T-helper 1 cell (primary cell): ENCODE measurements at places on chromosomes 6 and 20.
A peak's percentile ranks its signal among the peaks of the same experiment; 100 is the strongest.

DNA sequence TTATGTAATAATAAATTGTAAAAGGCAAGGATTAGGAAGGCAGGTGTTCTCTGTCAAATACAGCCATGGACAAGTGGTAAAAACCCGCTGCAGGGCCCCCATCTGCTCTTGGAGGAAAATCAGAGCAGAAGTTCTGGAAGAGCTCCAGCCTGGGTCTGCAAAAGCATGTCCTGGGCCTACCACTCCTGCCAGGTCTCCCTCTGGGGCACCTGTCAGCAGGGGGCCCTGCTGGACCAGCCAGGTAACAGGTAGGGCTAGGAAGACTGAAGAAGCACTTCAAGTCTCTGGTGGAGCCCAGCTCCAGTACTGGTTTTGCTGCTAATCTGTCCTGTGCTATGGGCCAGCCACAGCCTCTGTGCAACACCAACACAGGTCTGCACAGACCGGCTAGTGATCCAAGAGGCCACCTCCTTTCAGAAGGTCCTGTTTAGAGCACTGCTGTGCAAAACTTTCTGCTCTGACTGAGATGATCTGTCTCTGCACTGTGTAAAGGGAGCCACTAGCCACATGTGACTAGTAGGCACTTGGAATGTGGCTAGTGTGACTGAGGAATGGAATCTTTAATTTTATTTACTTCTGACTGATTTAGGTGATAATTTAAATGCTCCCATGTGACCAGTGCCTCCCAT lies 30.2 kb downstream of the RRBP1 start:
- DNase-seq: no peak

DNA sequence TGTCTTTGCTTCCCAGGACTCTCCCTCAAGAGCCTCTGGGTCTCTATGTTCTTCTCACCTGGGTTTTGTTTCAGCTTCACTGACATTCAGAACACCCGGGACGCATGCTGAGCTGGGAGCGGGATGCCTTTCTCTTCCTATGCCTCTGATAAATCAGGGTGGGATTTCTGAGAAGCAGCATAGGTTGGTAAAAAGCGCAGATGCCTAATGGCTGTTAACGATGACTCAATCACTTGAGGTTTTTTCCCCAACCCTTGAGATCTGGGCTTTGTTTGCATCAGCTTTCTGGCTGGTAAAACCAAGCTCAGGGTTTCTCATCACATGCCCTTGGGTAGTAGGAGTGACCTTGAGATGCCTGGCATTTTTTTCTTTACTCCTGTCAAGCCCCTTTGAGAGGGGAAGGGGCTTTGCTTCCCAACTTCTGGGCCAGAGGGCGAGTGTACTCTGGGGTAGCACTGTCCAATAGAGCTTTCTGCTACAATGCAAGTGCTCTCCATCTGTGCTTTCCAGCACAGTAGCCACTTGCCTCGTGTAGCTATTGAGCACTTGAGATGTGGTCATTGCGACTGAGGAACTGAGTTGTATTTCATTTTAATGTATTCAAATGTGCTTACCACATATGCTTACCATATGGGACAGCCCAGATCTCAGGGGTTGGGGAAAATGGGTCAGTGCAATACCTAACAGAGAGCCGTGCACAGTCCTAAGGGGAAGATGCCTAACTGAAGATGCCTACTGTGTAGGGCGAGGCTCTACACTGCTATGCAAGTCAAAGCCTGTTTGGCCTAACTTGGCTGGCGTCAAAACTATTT lies 69.1 kb downstream of the PPP1R14C start:
- no peak for DNase-seq

GRCh38 chr6:139134064-139134395 lies 850 bp upstream of the HECA start:
- no peak for DNase-seq

- no peak for DNase-seq
These were observed 1.7 kb upstream of the DLL1 start for GRCh38 chr6:170292407-170293158.

DNA sequence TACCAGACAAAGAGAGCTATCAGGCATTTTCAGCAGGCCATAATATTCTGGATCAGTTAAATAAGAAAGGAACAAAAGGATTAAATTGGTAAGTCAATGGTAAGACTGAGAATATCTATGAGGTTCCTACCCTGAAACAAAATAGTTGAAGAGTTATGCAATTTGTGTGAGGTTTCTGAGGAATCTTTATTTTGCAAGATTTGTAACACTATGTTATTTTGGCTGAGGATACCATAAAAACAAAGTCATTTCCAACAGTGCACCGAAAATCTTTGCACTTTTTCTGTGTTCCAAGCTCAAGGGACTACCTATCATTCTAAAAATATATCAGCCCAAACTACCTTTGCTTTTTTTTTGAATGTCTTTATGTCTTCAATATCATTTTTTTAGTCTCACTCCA lies 383.3 kb upstream of the CITED2 start:
- no peak for DNase-seq

GRCh38 chr6:16547587-16547986 lies 213.7 kb downstream of the ATXN1 start:
- DNase-seq: no peak

DNA sequence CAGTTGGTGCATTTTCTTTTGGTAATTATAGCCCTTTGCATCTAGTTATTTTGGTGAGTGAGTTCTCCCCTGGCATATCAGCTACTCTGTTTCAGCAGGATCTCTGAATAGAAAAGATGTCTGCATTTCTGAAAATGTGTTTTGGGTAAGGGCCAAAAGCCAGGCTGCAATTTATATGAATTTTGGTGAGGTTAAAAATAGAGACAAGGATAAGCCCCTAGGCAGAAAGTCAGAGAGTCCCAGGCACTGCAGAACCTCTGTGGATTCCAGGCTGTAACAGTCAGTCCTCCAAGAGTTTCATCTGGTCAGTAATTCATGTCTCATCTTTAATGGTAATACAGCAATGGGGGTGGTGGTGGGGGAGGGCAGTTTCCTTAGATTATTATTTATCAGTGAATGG lies 53.0 kb downstream of the HDGFL1 start:
- no peak for DNase-seq

DNA sequence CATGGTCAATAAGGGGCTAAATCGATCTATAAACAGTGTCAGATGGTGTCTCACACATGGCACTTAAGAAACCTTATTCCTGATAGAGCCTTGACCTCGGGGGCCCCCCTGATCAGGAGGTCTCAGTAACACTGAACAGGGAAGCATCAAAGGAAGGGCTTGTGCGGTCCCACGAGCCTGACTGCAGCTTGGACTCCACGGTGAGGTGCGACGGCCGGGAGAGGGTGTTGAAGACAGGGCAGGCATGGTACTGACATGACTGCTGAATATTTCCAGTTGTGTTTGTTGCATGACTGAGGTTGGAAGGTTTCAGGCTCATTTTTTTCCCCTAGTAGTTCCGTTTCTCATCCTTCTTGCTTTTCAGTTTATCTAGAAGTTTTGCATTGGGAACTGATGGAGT lies 107.1 kb upstream of the JAG1 start:
- DNase-seq: no peak

DNA sequence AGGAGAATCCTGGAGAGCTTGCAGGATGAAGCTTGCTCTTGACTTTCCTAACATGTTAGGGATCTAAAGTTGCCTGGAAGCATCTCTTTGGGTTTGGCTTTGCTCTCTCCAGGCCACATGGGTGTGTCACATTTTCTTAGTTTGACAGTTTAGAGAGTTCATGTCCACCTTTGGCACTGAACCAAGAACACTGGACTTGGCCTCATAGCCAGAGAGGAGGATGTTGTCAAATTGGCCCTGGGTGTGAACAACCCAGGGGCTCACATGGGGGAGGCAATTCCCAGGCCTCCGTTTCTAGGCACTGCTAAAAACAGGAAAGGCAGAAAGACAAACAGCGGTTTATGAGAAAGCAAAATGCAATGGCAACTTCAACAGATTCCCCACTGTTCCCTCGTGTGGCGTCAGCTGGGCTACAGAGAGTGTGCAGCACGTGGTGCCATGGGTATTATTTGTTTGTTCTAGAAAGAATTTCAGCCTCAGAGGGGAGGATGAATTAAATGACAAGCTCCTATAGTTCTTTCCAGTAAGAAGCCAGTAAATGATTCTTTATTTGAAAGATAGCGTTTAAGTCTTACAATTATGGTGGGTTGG lies 93.9 kb downstream of the CLIC5 start:
- DNase-seq: peak; percentile 7

- DNase-seq: no peak
These were observed 108.0 kb upstream of the FOXO3 start for GRCh38 chr6:108452711-108453195.

GRCh38 chr20:23435626-23436539 lies 3.6 kb upstream of the CSTL1 start:
- no peak for DNase-seq

- DNase-seq: no peak
These were observed 121.0 kb upstream of the RNF24 start for GRCh38 chr20:4136078-4136966.

DNA sequence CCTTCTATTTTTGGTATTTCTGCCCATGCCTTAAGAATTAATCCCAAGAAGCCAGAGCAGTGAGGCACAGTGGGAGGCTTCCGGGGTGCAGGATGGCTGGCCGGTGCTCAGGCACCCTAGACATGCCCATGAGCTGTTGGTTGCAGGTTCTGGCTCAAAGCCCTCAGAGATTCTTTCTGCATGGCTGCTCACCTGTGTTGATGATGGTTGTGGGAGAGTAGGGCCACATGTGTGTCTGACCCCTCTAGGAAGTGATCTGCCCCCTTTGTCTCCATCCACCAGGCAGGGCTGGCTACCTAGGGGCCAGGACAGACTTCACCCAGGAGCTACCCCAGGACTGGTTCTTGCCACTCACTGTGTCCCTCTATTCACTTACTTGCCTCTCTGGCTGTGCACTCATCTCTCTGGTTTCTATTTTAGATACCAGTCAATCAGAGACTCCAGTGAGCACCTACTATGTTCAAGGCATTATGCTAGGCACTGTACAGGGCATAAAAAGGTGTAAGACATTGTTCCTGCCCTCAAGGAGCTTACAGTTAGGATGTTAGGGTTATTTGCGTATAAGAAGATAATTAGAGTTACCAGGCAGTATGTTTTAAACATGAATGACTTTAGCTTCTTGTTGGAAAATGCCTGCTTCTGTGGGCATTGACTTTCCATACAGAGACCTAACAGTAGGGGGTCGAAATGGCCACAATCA lies 16.8 kb downstream of the CD83 start:
- DNase-seq: no peak

DNA sequence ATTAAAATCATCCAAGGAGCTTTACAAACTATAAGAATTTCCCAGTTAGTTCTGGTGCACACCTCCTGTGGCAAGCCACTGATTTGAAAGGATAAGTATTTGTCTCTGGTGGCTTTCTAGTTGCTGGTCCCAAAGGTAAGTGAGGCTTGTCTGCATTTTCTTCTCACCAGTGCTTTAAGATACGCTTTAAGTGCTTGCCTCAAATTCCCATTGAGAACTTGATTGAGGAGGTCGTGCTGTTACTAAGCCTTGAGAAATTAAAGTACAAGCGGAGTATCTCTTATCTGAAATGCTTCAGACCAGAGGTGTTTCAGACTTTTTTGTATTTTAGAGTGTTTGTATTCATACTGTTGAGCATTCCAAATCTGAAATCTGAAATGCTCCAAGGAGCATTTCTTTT lies 29.9 kb upstream of the MYO6 start:
- DNase-seq: no peak

- DNase-seq: no peak
These were observed 29.9 kb downstream of the ARID1B start for GRCh38 chr6:156807028-156807427.

DNA sequence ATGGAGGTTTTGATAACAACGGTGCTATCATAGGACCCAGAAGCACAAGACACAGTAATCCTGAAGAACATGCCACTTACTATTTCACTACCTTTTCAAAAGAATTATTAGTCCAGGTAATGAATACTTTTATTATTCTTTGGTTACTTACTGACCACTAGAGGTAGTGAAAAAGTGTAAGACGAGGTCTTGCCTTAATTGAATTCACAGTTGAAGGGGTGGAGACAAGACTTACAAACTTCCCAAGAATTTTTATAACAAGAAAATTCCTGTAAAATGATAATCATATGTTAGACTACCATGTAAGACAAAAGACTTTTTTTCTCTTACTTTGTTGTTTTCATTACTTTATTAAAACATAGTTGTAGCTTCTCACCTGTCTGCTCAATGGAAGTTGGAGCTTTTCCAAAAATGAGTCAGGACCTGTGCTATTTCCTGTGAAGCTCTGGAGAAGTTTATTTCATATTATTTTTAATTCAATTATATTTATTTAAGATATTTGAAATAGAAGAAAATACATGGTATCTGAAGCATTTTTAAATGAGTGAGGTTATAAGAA lies 52.4 kb downstream of the DOP1A start:
- DNase-seq: no peak

GRCh38 chr6:136893187-136893586 lies 28.9 kb upstream of the SLC35D3 start:
- DNase-seq: no peak

- DNase-seq: no peak
These were observed 10.3 kb upstream of the MAS1 start for GRCh38 chr6:159880412-159880975.

DNA sequence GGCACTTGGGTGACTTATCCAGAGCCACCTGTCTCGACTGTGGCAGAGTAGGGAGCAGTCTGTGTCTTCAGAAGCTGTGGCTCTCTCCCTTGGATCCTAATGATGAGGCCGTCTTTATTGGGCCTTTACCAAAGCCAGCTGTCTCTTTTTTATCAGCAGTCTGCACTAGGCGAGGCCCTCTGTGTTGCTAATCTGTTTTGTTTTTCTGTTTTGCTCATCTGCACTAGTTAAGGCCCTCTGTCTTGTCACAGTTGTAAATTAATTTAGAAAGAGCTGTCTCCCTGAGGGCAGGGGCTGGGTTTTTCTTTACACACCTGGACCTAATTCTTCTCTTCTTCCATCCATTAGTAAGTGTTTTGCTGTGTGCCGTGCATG lies 45.0 kb downstream of the CDS2 start:
- DNase-seq: no peak
